T-helper 17 cell (primary cell): ENCODE measurements at places on chromosomes 2 and 18.

DNA sequence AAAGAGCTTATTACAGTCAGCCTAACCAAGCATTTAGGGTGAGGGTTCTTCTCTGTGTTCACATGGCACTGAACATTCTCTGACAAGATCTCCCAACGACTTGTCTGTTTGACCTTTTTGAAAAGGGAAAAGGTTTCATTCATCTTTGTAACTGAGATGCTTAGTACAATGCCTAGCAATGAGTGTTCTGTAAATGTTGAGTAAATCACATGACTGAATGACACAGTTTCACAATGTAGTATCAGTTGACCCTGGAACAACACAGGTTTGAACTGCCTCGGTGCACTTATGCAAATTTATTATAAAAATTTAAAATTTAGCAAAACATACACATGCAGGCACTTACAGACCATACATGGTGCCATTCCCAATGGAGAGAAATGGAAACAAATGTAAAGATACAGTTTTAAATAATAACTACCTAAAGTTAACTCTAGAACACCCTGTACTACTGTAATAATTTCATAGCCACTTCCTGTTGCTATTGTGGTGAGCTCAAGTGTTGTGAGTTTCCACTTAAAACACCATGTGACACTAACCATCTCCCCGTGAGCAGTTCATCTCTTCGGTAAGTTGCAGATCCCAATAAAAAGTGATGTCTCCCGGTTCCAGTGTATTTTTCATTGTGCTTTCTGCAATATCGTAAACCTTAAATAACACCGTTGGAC, 34.1 kb upstream of the VWC2L start:
- no peak for DNase-seq

- no peak for DNase-seq
These were observed 2.5 kb downstream of the TLK1 start for GRCh38 chr2:171158036-171158789.

DNA sequence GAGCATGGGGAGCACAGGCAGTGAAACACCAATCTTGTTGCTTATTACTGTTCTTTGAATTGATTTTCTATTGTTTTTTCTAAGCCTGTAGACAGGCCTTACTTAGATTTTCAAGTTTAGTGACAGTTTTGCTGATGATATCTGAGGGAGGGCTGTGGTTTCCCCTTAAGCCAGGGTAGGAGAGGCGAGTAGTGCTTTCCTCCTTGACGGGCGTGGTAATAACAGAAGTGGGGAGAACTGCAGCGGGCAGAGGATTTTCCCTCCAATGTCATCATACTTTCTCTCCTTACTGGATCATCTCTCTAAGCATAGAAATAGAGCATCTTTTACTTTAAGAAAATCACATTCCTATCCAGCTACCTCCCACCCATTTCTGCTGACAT, 314.4 kb downstream of the ALK start:
- DNase-seq: no peak

GRCh38 chr2:3405876-3406275, 26.4 kb downstream of the TRAPPC12 start:
- DNase-seq: no peak

DNA sequence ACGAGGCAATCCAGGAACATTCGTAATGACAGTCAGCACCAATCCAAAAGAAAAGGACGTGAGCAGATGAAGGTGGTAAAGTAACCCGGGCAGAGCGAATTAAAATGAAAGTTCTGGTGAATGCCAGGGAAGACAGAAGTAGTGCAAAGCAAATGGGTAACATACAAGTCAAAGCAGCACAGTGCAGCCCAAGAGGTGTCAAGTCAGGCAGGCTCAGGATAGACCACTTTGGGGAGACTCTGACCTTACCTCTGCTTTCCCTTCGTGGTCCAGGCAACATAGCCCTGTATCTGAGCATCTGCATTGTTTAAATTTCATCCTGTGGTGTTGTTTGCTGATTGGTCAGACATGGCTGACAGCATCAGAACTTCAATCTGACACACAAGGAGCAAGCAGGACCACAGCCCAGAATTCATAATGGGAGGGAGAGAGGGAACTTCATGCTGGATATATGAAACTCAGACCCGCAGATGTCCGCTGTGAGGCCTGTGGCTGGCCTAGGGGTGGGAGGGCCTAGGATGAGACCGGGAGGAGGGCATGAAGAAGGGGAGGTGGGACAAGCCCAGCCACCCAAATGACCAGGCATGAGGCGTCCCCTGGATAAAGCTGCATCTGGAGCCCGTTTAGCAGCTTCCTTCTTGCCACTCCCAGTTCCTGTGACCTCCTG, 285.7 kb downstream of the TCF4 start:
- DNase-seq: no peak

- no peak for DNase-seq
These were observed 176.7 kb upstream of the CDH19 start for GRCh38 chr18:66780609-66781008.

DNA sequence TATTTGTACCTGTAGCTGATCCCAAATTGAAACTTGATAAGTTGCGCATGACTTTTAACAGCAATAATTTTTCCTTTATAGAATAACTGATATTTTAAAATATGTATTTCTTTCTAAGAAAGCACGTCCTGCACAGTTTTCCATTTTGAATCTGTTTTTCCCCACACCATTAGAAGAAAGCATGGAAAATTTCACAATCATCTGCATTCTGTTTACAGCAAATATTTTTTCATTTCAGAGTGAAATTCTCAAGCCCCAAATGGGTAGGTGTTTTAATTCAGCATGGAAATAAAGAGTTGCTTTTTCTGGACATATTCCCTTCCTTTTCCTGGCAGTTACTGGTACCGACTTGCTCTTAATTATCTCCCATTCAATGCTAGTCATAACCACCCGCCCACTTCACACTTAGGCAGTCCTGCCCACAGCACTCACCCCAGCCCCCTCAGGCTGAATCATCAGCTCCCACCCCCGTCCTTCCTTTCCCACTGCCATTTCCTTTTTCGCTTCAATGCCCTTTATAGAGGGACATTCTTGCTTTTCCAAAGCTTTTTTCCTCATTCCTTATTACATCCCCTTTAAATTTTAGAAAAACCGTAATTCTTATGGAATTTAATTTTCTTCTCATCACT, 89.2 kb upstream of the GLS start:
- DNase-seq: no peak

DNA sequence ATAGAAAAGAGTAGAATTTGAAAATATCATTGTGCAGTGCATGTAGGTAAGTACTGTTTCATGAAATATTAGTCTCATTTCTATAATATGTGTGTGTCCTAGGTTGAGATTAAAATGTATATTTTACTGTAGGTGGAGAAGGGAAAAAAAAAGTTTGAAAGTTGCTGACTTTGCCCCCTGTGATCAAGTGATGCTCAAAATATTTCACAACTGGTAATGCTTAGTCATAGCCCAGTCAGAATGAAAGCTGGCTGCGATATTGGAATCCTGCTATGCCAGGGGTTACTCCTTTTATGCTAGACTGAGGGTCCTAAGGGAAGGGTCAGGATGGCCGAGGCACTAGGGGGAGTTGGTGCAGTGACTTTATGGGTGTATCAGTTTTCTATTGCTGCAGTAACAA, 19.5 kb upstream of the CFAP36 start:
- DNase-seq: no peak

DNA sequence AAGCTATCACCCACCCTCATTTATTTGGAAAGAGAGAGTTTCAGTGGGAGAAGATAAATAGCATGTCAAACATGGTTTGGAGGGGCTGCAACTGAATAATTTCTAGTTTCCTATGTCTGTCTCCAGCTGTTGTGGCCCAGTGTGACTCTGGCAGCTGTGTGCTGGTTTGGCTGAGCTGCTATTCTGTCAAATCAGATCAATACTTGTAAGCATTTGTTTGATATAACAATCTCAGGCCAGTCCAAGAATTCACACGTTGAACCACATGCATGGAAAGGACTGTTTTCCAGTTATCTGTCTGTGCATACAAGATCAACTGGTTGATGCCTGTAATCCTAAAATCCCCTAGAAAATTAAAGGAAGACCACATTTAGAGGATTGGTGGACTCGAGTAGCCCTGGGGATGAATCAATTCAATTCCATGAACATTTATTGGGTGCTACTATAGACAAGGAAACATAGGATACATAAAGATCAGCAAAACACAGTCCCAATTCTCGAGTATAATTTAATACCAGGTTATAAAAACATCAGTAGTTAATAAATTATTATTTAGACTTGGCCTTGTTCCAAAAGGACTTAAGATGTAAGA, 209.0 kb upstream of the PARD3B start:
- no peak for DNase-seq

DNA sequence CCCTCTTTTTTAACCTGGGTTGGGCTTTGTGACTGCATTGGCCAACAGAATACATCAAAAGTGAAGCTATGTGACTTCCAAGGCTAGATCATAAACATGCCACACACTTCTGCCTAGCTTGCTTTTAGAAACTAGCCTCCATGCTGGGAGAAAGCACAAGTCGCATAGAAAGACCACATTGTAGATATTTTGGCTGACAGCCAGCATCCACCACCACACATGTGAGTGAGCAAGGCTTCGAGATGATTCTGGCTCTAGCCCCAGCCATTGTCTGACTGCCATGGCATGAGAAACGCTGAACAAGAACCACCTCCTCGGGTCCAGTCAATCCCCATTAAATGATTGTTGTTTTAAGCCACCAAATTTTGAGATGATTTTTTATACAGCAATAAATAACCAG, 66.8 kb upstream of the STPG4 start:
- no peak for DNase-seq

GRCh38 chr2:68287580-68288441, 31.9 kb downstream of the CNRIP1 start:
- DNase-seq: no peak
